ENCODE measurements at places on chromosomes 7 and 10.
A peak's percentile ranks its signal among the peaks of the same experiment; 100 is the strongest.

GRCh38 chr7:129843365-129843898 is 109.3 kb downstream of the UBE2H start:
- DNase-seq, result no peak

DNA sequence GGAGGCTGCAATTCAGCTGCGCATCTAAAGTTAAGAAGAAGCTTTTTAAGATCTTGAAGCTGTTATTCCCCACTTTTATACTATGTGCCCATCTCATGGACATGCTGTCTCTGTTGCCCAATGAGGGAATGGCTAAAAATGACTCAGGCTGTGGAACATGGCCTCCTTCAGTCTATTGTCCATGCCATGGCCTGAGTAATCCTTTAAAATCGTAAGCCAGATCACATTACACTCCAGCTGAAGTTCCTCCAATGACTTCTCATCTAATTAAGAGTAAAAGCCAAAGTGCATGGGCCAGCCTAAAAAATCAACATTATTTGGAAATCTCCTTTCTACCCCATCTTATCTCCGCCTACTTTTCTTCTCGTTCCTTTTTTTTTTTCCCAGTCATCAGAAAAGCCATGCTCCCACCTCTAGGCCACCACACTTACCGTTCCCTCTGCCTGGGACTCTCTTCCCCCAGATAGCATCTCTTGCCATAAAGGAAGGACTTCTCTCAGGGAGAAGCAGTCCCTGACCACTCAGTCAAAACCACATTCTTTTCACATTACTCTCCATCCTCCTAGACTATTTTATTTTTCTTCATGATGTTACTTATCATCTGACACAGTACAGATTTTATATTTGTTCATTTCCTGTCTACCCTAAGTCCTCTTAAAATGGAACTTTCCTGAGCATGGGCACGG is 337.4 kb downstream of the PRPF18 start:
- peak; percentile 90 for DNase-seq

DNA sequence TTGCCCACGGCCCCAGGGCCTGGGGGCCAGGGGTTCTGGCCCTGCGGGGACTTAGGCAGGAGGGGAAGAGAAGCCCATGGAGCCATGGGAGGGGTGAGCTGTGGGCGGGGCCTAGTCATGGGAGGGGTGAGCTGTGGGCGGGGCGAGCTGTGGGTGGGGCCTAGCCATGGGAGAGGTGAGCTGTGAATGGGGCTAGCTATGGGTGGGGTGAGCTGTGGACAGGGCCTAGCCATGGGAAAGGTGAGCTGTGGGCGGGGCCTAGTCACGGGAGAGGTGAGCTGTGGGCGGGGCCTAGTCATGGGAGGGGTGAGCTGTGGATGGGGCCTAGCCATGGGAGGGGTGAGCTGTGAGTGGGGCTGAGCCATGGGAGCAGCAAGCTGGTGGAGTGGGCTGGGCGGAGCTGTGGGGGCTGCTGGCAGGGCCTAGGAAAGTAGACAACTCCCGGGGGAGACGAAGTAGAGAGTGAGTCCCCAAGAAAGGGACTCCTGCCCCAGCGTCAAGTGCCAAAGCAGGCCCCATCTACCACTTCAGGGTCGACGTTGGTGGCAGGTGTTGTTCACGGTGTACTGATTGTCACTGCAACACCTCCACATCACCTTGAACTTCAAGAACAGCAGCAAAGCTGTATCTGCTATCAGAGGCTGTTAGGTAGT is 19.2 kb upstream of the TTYH3 start:
- DNase-seq, result no peak

DNA sequence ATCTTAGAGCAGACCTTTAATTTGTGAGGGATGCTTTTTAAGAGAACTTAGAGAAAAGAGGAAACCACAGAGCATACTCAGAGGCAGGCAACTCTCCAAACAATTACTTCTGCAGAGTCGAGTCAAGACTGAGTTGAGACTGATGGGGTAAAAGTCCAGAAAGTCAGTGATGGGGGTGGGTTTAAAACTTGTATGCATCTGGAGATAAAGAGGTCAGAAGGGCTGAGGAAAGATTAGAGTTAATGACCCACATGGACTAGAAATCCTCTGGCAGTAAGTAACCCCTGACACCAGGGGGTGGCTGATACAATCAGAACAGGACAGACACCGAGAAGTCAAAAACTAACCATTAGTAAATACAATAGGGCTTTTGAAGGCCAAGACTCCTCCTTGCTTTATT is 42.4 kb upstream of the SEPTIN7 start:
- DNase-seq, result no peak

- DNase-seq, result no peak
These were observed 110.1 kb downstream of the SNX13 start for GRCh38 chr7:17830206-17830605.

- DNase-seq, result no peak
These were observed 31.1 kb upstream of the CRHR2 start for GRCh38 chr7:30713392-30713791.

All from GM04503 (cell line).